Stimulated activated CD4-positive, alpha-beta T cell treated with anti-CD3 and anti-CD28 coated beads, Interleukin-12 subunit alpha, Interleukin-12 subunit beta, amount 100 ng/mL, for 24 hours (primary cell): ENCODE measurements at places on chromosomes 1 and 21.

DNA sequence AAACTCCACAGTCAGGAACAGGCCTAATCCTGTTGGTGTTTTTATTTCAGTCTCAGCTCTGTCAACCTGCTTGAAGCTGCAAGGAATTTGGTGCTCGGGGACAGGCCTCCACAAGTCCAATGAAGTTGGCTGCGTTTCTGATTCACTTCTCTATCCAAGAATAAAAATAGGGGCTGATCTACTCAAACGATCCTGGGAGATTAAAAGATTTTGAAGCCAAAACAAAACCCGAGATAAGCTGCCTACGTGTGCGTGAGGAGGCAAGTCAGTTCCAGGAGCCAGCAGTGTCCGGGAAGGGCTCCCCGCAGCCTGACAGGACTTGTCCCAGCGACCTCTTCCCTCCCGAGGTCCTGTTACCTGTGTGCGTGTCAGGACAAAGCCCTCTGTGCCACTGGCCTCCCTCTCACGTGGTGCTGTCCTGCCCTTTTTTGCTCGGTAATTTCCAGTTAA lies 98.0 kb downstream of the ETS2 start:
- no peak for DNase-seq

- no peak for DNase-seq
Observed at GRCh38 chr21:38329162-38329561, 72.4 kb downstream of the KCNJ15 start.

- no peak for DNase-seq
Observed at GRCh38 chr1:230422221-230422981, 3.7 kb downstream of the PGBD5 start.

GRCh38 chr1:31689379-31689778 lies 14.4 kb downstream of the COL16A1 start:
- no peak for DNase-seq

DNA sequence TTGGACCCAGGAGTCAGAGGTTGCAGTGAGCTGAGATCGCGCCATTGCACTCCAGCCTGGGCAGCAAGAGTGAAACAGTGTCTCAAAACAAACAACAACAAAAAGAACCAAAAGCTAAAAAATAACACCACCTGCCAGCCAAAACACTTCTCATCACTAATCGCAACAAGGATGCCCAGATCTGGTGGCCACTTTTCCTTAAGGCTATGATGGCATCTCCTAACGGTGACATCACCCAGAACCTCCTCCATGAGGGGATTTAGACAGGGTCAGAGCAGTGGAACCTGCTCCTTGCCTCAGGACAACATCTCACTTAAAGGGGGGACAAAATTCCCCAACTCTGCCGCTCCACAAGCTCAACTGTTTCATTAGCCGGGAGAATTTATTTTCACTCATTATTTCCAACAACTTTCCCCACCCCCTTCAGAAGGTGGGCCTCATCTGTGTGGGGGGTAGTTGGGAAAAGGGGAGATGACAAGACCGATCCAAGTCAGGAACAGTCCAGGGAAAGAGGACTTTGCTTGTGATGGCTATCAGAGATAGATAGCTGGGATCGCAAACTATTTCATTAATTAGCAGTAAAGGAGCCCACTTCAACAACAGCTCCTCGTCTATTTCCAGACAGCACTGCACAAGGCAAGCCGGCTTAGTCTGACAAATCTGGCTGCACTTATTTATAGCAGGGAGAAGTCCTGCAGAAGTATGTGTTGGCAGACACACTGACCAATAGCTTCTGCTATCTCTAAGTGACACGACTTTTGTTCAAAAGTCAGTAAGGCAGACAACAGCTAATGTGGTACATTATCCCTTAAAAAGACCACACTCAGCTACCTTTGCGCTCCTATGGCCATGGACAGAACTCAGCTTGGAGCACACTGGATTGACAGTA lies 2.6 kb downstream of the PABPC4 start:
- no peak for DNase-seq

DNA sequence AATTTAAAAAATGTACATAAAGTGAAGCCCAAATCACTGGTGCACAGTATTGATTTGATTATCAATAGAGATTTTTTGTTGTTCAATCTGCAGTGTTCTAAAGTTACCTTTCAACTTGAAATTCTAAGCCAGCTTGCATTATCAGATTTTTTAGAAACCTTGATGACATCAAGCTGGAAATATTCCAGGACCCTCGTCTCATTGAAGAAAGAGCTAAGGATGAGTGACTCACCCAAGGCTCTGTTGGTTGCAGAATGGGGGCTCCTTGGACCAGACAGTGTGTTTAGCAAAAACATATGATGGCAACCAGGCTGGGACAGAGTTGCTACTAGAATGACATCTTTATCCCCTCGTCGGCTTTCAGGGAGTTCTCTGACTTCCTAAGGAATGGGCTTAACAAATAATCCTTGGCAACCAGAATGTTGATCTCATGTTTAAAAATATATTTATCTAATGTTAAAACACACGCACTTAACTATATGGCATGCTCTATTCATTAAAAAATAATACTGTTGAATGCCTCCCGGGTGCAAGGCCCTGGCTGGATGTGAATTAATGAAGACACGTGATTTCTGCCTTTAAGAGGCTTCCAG lies 79.7 kb downstream of the RUNX3 start:
- no peak for DNase-seq

DNA sequence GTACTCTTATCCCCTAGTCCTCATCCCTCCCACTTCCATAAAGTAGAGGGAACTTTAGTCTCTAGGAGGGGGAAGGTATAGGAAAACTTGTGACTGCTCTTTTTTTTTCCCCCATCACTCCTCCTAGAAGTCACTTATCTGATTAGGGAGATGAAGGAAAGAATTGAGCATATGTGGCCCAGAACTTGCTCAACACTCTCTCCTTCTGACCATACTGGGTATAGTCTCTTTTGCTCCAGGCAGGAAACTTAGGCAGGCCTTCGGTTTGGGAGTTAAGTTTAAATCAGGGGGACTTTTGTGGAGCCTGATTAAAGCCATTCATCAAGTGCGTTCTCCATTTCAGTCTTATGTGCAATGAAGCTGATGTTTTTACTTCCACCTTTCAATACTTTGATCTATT lies 5.8 kb downstream of the UBE2U start:
- no peak for DNase-seq

DNA sequence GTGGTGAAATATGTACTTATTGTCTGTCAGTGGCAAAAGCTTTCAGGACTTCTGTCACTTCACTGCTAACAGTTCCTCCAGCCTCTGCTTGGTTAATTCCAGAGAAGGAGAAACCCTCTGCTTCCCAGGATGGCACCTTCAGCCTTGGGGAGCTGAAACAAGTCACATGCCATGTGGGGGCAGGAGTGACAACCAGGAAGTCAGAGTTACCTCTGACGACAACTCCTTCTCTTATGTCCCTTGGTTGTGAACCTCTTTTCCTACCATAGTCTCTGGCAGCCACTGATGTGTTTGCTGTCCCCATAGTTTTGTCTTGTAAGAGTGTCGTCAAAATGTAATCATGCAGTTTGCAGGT lies 53.6 kb downstream of the FCRL5 start:
- no peak for DNase-seq

DNA sequence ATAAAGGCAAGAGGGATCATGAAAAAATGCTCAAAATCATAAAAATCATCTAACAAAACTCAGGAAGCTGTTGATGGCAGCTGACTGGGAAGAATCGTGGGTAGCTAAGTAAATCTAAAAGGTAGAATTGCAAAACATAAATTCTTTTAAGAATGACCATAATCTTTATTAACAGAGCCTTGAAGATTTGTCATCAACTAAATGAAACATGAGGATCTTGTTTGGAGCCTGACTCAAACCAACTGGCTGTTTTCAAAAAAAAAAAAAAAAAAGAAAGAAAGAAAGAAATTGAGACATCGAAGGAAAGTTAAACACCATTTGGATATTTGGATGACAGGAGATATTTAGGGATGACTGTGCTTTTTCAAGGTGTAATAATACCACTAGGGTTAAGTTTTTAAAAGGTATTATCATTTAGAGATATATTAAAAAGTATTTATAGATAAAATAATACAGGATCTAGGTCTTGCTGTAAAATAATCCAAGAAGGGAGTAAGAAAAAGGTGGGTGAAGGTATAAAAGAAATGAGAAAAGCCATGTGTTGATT lies 48.6 kb downstream of the CD34 start:
- no peak for DNase-seq

GRCh38 chr1:21868482-21868881 lies 56.4 kb downstream of the LDLRAD2 start:
- no peak for DNase-seq

- DNase-seq: no peak
Observed at GRCh38 chr1:23544444-23545389, 13.7 kb upstream of the E2F2 start.

- DNase-seq: no peak
Observed at GRCh38 chr1:77544845-77545244, 137.6 kb downstream of the ZZZ3 start.

DNA sequence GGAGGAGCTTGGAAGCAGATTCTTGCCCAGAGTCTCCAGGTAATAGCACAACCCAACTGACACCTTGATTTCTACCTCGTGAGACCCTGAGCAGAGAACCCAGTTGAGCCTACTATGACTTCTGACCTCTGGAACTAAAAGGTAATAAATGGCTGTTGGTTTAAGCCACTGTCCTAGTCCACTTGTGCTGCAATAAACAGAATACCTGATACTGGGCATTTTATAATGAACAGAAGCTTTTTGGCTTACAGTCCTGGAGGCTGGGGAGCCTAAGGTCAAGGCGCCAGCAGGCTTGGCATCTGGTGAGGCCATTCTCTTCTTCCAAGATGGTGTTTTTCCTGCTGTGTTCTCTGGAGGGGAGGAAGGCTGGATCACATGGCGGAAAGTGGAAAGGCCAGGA lies 39.9 kb upstream of the TP53BP2 start:
- no peak for DNase-seq

DNA sequence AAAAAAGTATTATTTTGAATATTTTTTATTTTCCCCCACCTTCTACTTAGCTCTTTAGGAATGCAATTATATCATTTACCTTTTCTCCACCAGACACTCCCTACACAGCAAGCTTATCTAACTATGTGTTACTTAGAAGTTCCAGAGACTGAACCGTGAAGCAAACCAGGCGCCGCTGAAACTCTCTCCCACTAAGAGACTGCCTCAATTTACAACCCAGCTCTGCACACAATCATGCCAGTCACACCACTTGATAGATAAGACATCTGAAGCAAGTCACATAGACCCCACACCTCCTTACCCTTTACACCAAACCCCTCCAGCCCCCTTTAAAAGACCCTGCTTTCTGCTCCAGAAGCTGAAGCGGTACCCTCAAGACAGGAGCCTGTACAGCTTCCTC lies 245.5 kb downstream of the S1PR1 start:
- DNase-seq: no peak

- DNase-seq: no peak
Observed at GRCh38 chr1:192810253-192810880, 1.5 kb downstream of the RGS2 start.

DNA sequence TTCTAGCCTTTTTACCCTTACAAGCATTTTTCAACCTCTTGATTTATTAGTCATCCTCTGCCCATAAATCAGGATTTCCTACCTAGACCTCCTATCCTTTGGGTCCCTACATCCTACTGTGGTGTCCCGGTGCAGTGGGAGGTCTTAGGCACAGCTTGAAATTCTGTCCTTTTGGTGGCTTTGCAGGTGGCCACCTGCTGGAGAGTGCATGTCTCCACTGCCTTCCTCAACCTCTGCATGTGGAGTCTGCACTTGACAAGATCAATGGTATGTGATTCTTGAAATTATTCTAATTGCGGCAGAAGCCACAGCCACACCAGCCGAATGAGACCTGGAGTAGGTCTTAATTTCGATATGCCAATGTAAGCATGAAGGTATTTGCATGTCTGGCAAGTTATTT lies 11.4 kb upstream of the KCNA3 start:
- no peak for DNase-seq

- no peak for DNase-seq
Observed at GRCh38 chr1:230204842-230205241, 137.8 kb downstream of the GALNT2 start.

DNA sequence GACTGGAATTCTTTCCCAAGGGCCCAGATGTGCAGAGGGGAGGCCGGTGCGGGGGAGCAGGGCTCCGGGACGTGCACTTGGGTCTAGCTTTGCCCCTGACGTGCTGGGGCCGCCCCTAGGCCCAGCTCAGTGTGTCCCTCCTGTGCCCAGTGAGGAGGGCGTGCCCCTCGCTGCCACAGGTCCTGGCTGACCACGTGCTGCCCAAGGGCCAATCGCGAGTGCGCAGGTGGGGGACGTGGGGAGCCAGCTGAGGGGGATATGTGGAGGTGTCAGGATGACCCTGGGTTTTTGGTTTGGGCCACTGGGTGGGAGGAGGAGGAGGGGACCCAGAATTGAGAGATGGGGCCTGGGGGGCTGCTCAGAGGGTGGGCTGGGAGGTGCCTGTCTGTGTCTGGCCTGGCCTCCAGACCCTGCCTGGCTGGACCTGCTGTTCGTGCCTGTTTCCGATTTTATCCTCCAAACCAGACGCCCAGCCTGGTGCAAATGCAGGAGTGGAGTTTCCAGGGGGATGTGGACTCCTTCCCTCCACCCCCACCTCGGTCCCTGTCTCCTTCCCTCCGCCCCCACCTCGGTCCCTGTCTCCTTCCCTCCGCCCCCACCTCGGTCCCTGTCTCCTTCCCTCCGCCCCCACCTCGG lies 6.1 kb upstream of the RNF223 start:
- no peak for DNase-seq

- DNase-seq: no peak
Observed at GRCh38 chr1:155137154-155137949, 1.7 kb downstream of the SLC50A1 start.

GRCh38 chr1:224626042-224626441 lies 9.9 kb downstream of the CNIH3 start:
- no peak for DNase-seq

DNA sequence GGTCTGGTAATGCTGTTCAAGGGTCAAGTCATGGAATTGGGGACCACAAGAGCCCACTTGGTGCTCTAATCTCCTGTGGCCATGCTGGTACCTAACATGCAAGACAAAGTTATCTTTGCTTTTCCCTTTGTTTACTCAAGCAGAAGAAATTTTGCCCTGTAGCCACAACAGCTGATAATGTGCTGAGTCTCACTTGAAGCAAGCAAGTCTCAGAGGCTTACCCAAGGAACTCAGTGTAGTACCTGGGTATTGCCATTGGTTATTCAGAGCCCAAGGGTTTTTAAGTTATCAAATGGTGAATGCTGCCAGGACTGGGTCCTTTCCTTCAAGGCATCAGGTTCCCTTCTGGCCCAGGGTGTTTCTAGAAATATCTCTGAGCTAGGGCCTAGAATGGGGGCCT lies 198.9 kb upstream of the RNPC3 start:
- no peak for DNase-seq

GRCh38 chr1:116362050-116362449 lies 11.0 kb upstream of the ATP1A1 start:
- no peak for DNase-seq

GRCh38 chr21:41245509-41246135 lies 71.0 kb upstream of the FAM3B start:
- DNase-seq: no peak

DNA sequence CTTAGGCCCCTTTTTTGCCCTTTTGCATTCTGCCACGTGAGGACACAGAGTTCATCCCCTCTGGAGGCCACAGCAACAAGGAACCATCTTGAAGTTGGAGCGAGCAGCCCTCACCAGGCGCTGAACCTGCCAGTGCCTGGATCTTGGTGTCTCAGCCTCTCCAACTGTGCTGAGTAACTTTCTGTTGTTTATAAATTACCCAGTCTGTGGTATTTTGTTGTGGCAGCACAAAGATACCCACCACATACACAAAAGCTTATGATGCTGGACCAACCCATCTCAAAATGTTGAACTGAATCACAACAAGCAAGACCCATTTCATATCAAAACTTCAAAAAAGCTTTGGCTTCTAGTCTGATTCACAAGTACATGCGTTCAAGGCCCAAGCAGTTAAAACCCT lies 649.9 kb downstream of the KIF26B start:
- no peak for DNase-seq

- peak; percentile 6 for DNase-seq
Observed at GRCh38 chr1:210143465-210144062, 89.0 kb upstream of the SERTAD4 start.
